Stimulated activated CD8-positive, alpha-beta memory T cell treated with anti-CD3 and anti-CD28 coated beads, Interleukin-7, amount 100 ng/mL, for 24 hours (primary cell): ENCODE measurements at places on chromosomes 12 and 14.

- no peak for DNase-seq
Measured at GRCh38 chr14:96160076-96160912, 44.3 kb upstream of the BDKRB2 start.

GRCh38 chr14:100281286-100282082 is 24.8 kb downstream of the SLC25A29 start:
- DNase-seq: no peak

GRCh38 chr12:67220065-67220464 is 49.1 kb upstream of the CAND1 start:
- DNase-seq: no peak

DNA sequence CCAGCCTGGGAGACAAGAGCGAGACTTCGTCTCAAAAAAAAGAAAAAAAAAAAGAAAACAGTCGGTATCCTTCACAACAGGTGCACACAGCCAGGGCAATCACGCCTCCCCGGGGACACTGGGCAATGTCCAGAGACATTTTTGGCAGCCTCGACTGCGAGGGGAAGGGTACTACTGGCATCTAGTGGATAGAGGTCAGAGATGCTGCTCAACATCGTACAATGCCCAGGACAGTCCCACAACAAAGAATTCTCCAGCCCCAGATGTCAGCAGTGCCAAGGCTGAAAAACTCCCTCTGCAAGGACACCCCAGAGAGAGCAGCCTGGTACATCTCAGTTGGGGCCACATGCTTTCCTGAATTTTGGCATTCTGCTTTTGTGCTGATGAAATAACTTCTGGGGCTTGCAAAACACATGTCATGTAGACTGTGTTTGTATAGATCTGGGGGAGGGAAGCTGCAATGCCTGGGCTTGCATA is 21.5 kb downstream of the ALDH2 start:
- DNase-seq: no peak

- no peak for DNase-seq
Measured at GRCh38 chr12:53998110-53998899, 1.7 kb upstream of the HOXC9 start.

GRCh38 chr14:79175671-79176070 is 1005.5 kb downstream of the NRXN3 start:
- no peak for DNase-seq

- no peak for DNase-seq
Measured at GRCh38 chr14:94633121-94633520, 20.9 kb downstream of the SERPINA3 start.

- no peak for DNase-seq
Measured at GRCh38 chr12:39062266-39062996, 157.0 kb upstream of the CPNE8 start.

DNA sequence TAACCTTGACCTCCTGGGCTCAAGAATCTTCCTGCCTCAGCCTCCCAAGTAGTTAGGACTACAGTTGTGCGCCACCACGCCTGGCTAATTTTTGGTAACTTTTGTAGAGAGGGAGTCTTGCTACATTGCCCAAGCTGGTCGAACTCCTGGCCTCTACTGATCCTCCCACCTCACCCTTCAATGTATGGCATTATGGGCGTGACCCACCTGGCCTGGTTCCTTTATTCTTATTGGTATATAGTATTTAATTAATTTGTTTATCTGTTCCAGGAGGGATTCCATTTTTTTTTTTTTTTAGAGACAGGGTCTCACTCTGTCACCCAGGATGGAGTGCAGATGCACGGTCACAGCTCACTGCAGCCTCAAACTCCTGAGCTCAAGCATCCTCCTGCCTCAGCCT is 40.9 kb upstream of the EAPP start:
- no peak for DNase-seq

DNA sequence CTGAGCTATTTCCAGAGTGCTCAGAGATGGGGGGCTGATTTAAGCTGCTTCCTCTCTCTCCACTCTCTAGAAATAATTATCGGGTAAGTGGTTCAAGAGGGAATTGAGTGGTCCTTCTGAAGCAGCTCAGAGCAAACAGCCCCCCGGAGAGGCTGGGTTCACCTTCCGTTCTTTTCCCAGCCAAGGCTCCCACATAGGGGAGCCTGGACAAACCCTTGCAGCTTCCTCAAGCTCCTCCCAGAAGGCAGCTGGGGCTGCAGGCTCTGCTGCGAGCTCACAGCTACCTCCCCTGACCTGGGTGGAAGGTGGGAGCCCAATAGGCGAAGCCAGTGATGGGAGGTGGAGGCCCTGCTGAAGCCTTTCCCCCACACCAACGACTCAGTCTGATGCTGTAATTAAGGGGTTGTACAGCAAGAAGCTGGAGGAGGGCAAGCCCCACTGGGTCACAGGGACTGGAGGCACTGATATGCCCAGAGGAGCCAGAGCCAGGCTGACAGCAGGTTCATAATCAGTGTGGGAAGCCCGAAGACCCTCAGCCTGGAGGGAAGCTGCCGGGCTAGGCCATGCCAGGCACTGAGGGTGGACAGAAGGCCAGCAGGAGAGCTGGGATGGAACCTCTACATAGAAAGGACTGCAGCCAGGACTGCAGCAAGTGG is 52.4 kb downstream of the ARL6IP4 start:
- no peak for DNase-seq

DNA sequence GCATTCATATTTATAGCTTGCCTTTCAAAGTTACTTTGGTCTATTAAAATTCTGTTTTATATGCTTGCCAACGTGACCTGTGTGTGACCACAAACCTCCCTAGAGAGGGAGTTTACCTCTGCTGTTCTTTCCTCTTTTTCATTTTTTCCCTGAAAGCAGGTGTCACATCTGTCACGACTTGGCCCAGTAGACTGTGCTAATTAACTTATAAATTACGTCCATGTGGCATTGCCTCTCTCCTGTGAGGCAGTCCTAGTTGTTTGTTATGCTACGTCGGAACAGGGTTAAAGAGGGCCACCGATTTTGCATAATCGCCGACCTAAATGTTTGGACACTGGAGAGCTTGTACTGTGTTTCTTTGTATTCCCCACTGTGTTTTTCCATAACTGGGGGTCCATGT is 343.9 kb upstream of the FLRT2 start:
- no peak for DNase-seq

DNA sequence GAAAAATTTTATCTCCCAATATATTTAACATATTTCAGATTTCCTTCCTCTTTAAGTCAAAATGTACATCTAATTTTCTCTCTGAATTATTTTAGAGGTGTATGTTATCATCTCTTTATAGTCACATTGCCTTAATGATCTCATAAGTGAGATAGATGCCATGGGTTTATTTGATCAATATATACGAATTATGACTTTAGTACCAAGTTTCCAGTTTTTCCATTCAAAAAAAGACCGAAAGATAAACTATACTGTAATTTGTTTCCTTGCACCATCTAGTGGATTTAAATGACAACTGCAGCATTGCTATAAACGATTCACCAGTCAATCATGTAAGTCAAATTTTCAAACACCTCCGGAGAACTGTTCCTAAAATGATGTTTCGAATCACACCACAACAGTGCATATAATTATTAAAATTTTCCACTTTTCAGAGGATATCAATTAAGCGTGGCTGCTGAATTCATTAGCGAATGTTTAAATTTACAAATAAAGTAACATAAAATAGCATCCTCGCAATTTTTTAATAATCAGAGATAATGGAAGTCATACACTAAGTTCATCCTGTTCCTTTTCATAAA is 419 bp upstream of the ATXN7L3B start:
- no peak for DNase-seq
